NCI-H1092 (cell line): ENCODE measurements at places on chromosomes 3 and 15.

- DNase-seq: no peak
Observed at GRCh38 chr3:197775317-197775716, 15.7 kb upstream of the LRCH3 start.

- no peak for DNase-seq
Observed at GRCh38 chr3:107632576-107632975, 109.8 kb downstream of the BBX start.

DNA sequence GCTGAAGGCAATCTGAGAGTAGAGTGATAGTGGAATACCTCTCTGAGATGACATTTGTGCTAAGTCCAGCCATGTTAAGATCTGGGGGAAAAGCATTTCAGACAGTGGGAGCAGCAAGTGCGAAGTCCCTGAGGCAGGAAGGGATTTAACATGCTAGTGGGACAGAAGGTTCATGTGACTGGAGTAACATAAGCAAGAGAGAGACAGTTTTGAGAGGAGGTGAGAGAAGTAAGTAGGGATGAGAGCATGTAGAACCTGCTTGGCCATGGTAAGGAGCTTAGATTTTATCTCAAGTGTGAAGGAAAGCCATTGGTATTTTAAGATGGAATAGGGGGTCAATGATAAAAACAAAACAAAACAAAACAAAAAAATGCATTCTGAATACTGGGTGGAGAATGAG is 358.6 kb upstream of the KCNH8 start:
- no peak for DNase-seq

- DNase-seq: no peak
Observed at GRCh38 chr15:60679256-60679655, 200.3 kb upstream of the ICE2 start.

GRCh38 chr15:48289628-48290027 is 41.6 kb upstream of the DUT start:
- DNase-seq: no peak

- no peak for DNase-seq
Observed at GRCh38 chr3:143737065-143737464, 111.2 kb downstream of the SLC9A9 start.

DNA sequence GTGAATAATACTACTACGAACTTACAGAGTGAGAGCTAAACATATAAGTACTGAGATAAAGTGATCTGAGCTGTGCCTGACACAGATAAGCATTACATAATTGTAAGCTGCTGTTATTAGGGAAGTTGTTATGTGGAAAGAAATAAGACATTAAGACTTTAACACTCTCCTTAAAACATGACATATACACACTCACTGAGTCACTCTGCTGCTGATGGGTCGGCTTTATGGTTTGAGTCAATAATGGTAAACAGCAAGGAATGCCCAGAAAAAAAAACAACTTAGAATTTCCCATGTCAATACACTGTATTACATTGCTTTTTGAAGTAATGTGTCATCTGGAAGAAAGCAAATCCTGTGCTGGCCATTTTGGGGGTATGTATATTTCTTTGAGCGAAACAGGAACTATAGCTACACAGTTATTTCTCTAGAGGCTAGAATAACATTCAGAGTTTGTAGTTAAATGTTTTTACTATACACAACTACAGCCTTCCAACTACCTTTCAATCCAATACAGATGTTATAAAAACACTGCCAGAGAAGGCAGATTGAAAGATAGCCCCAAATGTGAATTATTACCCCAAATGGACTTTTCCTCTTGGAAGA is 22.8 kb upstream of the SPRED1 start:
- DNase-seq: no peak

DNA sequence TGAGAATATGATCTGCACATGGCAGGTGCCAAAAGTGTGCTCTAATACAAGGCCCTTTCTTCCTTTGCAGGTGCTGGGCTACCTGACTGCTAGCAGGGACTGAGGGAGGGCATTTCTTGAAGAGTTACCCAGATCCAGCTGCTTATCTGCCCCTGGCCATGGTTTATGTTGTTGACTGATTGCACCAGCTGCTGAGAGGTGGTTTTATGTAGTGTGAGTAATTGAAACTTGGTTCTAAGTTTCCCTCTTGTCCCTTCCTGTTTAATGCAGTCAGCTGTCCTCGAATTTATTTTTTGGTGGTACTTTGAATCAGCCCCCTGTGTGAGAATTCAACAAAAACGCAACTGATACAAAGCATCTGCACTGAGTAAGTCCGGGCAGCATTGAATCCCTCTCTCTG is 288.3 kb upstream of the C2CD4B start:
- DNase-seq: no peak
